Right cardiac atrium (tissue), 5 donors: ENCODE measurements at places on chromosomes 6 and 20. TPM values are rescaled to one million over a fixed set of nuclear protein-coding genes. Genes with fewer than 3 reads are reported as not detected.

SLC22A1 gene
- total RNA-seq, result not detected

ENPP1 gene
- 3.5 TPM for total RNA-seq

ARG1 gene
- 0.24 TPM for total RNA-seq

TRIM38 gene
- total RNA-seq, result 4.4 TPM

NEU1 gene
- 28.2 TPM for total RNA-seq

CRISP2 gene
- total RNA-seq, result not detected

ZSCAN31 gene
- total RNA-seq, result 10.8 TPM
